ENCODE measurements at places on chromosomes 11 and 22. TPM values are rescaled to one million over a fixed set of nuclear protein-coding genes. Genes with fewer than 3 reads are reported as not detected.

DNA sequence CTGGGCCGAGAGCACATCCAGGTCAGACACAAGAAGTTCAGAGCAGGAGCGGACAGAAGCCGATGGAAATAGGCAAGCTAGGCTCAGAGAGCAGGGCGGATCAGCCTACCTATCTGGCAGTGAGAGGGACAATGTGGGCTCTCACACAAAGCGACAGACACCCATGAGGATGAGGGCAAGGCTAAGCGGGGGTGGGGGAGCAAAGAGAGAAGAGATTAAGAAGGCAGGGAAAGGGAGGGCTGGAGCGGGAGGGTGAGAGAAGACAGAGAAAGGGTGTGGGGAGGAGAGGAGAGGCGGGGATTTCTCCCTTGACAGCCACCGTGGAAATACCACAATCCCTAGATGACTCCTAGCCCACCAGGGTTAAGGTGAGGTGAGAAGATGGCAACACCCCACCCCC lies 57.9 kb downstream of the BUD13 start:
- H3K4me3 ChIP-seq, result no peak overlapping the region
- H3K36me3 ChIP-seq, result no peaks in the 10 kb centered on the region
- no peaks in the 10 kb centered on the region for H3K4me1 ChIP-seq
- H3K27ac ChIP-seq, result no peak overlapping the region

DNA sequence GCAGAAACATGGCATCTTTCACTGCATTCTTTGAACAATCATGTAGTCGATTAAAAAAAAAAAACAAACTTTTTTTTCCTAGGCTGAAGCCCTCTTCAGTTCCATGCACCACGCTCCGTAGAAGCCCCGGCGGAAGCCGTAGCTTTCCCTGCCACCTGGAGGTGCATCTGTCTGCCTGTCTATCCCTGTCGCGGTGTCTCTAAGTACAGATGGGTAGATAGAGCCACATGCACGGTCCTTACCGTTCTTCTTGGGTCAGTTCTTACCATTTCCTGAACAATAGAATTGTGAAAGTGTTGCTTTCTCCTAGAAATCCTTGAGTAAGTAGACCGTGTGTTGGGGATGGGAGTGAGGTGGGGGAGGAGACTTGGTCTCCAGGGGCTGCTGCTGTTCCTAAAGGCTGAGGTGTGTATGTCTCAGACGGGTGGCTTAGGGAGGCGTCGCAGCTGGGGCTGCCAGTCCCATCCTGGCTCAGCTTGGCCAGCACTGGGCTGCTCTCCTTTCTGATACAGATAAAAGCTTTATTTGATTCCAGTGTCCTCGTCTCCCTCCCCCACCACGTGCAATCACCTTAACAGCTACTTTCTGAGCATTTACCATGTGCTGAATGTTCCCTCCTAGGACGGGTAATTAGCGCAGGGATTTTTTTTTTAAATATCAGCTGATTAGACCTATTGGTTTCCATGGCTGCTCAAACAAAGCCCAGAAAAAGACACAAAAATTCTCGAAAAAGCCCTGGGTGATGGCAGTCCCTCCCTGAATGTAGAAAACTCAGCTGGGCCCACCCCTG lies 46.8 kb downstream of the MACROD1 start:
- H3K27ac ChIP-seq, result no peak overlapping the region
- peaks cover 4% of the 10 kb centered on the region for H3K4me1 ChIP-seq
- H3K27me3 ChIP-seq, result peaks cover 6% of the 10 kb centered on the region
- DNase-seq, result no peak
- H3K36me3 ChIP-seq, result no peaks in the 10 kb centered on the region
- H3K4me3 ChIP-seq, result no peak overlapping the region

DNA sequence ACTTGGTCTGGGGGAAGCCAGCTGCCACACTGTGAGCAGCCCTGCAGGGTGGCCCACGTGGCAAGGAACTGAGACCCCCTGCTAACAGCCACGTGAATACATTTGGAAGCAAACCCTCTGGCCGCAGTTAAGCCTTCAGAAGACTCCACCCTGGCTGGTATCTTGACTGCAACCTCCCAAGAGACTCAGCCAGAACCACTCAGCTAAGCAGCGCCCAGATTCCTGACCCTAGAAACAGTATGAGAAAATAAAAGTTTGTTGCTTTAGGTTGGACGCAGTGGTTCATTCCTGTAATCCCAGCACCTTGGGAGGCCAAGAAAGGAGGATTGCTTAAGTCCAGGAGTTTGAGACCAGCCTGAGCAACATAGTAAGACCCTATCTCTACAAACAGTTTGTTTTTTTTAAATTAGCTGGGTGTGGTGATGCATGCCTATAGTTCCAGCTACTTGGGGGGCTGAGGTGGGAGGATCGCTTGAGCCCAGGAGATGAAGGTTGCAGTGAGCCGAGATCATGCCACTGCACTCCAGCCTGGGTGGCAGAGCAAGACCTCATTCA lies 8.7 kb downstream of the ZMAT5 start:
- no peaks in the 10 kb centered on the region for H3K36me3 ChIP-seq
- no peak overlapping the region for H3K27ac ChIP-seq
- no peak overlapping the region for H3K4me3 ChIP-seq

GRCh38 chr11:122114976-122115375 lies 1.0 kb downstream of the BLID start:
- H3K36me3 ChIP-seq, result no peaks in the 10 kb centered on the region
- DNase-seq, result no peak
- H3K4me3 ChIP-seq, result no peak overlapping the region
- no peaks in the 10 kb centered on the region for H3K4me1 ChIP-seq
- no peak overlapping the region for H3K27ac ChIP-seq
- H3K27me3 ChIP-seq, result no peaks in the 10 kb centered on the region

GRCh38 chr11:20844216-20844615 lies 174.8 kb downstream of the NELL1 start:
- no peak overlapping the region for H3K27ac ChIP-seq
- DNase-seq, result no peak
- H3K36me3 ChIP-seq, result no peaks in the 10 kb centered on the region
- H3K4me1 ChIP-seq, result peaks cover 4% of the 10 kb centered on the region
- no peak overlapping the region for H3K4me3 ChIP-seq

DNA sequence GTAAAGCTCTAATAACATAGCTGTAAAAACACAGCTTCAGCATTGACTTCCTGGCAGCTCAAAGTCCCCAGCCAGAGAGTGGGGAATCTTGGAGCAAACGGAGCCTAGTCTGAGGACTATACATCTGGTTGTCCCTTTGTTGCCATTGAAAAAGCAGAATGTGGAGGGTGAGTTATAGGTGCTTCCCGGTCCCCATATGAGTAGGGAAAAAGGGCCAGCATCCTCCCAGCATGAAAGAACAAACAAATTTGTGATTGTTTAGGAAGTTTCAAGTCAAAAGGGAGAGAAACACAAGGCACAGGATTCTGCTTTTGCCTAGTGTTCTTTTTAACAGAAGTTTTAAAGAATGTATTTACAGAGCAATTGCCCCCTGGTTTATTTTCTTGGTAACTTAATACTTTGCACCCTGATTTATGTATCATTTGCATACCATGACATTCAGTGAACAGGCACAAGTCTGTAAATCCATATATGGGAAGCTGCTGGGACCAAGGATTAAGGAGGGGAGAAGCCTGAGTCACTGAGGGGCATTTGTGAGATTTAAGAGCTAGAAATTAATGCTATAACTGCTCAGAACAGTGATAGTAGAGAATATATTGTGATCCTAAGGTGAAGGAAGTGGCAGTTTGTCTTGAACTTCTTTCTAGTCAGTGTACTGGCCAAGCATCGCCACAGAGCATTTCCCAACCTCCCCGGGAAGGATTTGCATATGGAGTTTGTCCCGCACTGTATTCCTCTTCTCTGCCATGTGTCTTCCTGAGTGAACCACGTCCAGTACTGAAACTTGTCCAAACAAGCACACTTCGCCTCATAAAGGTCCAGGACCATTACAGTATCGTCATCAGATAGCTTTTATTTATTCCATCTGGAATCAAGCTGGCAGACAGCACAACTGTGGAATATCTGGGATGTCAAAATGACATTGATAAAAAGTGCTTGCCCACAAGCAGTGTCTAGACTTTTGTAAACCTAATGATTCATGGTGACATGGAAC lies 103.0 kb downstream of the DBX1 start:
- H3K36me3 ChIP-seq, result peaks cover 46% of the 10 kb centered on the region
- DNase-seq, result no peak
- H3K27ac ChIP-seq, result no peak overlapping the region
- H3K27me3 ChIP-seq, result no peaks in the 10 kb centered on the region
- H3K4me1 ChIP-seq, result no peaks in the 10 kb centered on the region
- no peak overlapping the region for H3K4me3 ChIP-seq

DNA sequence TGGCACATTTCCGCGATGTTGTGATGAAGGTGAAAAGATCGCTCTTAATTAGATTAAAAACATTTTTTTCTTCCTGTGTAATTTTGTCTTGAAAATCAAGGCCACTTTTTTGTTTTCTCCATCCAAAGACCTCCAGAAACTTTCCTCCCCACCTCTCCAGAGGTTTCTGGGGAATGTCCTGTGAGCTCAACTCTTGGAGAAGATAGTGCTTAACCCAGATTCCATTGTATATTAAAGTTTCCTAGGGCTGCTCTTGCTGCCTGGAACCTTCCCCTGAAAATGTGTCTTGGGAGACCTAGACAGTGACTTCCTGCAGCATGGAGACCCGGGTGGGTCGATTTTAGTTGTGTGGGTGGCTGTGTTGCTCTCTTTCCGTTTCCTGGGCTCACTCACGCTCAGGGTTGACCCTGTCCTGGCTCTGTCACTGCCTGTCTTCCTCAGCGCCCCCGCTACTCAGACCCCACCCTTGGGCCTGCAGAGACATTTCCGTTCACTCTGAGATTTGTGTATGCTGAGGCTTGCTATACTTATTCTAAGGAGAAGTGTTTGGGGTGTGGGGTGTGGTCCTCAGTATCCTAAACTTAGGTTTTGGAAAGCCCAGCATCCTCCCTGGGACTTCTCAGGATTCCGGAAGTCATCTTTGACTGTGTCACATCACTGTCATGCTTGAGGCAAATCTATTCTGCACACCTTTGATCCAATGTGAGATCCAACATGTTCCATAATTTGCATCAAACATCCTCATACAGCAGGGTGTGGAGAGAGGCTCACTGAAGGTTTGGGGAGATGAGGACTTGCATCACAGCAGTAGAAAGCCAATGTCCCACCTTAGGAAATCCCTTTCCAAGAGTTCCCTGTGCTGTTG lies 47.2 kb downstream of the KCNQ1OT1 start:
- H3K27ac ChIP-seq, result no peak overlapping the region
- no peak overlapping the region for H3K4me3 ChIP-seq
- H3K4me1 ChIP-seq, result no peaks in the 10 kb centered on the region
- H3K36me3 ChIP-seq, result peaks cover 58% of the 10 kb centered on the region
- peaks cover 10% of the 10 kb centered on the region for H3K27me3 ChIP-seq
- no peak for DNase-seq

DNA sequence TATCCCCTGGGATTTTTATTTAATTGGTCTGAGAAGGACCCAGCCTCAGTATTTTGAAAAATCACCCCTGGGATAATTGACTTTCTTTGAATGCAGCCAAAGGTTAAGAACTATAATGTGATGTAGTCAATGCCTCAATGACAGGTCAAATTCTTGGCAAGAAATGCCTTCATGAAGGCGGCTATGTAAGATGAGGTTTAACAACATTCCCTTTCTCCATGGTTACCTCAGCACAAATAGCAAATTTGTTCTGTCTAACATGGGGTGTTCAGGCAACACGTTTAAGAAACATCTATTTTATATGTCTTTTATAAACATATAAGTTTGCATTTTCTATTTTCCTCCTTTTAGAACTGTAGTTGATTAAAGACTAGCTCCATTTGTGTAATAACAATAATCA lies 5.3 kb downstream of the SLN start:
- no peaks in the 10 kb centered on the region for H3K36me3 ChIP-seq
- no peaks in the 10 kb centered on the region for H3K27me3 ChIP-seq
- DNase-seq, result no peak
- no peak overlapping the region for H3K4me3 ChIP-seq

GRCh38 chr11:85599083-85599482 lies 28.1 kb downstream of the DLG2 start:
- no peak overlapping the region for H3K4me3 ChIP-seq
- no peaks in the 10 kb centered on the region for H3K4me1 ChIP-seq

- 0 out of 2 replicates have a peak, but pooled peaks cover 3% of the 10 kb centered on the region for H3K36me3 ChIP-seq
- no peaks in the 10 kb centered on the region for H3K27me3 ChIP-seq
- H3K4me3 ChIP-seq, result no peak overlapping the region
Measured at GRCh38 chr11:126838779-126839178, 161.8 kb downstream of the KIRREL3 start.

- no peak overlapping the region for H3K27ac ChIP-seq
- peaks cover 1% of the 10 kb centered on the region for H3K36me3 ChIP-seq
- no peak for DNase-seq
- H3K27me3 ChIP-seq, result no peaks in the 10 kb centered on the region
Measured at GRCh38 chr22:43845981-43846380, 16.3 kb downstream of the SULT4A1 start.

DNA sequence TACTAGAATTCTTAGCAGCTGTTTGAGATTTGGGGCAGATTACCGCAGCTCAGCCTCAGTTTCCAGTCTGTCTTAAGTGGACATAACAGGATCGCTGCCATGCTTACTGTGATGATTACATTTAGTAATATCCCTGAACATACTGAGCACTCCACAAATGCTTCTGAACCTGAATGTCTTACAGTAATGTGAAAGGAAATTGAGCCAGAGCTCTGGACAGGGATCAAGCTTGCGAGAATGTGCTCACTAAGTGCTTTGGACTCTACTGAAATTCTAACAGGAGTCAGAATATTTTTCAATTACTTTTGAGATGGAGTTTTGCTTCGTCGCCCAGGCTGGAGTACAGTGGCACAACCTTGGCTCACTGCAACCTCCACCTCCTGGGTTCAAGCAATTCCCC lies 118.6 kb upstream of the RASSF10 start:
- H3K27me3 ChIP-seq, result no peaks in the 10 kb centered on the region
- 0 out of 2 replicates have a peak, but pooled peaks cover 5% of the 10 kb centered on the region for H3K4me1 ChIP-seq
- no peak overlapping the region for H3K27ac ChIP-seq

DNA sequence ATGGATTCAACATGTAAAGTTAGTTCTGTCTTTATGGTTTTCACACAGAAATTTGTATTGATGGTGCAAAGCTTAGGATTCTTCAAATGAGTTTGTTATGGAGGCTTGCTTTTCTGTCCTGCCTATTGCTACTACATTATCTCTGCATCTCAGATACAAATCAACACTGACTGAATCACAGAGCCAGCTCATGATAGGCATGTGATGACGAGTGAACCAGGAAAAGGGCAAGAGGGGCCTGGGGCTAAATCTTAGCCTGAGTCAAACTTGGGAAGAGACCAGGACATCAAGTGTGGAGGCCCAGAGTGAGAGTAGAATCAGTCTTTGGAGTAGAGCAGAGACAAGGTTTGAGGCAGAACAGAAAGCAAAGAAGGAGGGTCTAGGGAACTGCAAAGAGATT lies 107.1 kb upstream of the CD44 start:
- H3K27me3 ChIP-seq, result no peaks in the 10 kb centered on the region
- H3K4me1 ChIP-seq, result no peaks in the 10 kb centered on the region
- no peak for DNase-seq
- no peak overlapping the region for H3K27ac ChIP-seq
- H3K4me3 ChIP-seq, result no peak overlapping the region
- H3K36me3 ChIP-seq, result no peaks in the 10 kb centered on the region

GRCh38 chr11:47532597-47533213 lies 20.2 kb downstream of the CELF1 start:
- no peak overlapping the region for H3K27ac ChIP-seq
- no peak for DNase-seq
- no peak overlapping the region for H3K4me3 ChIP-seq
- peaks cover 1% of the 10 kb centered on the region for H3K36me3 ChIP-seq

Gene TIMP3
- 0.86 TPM for total RNA-seq

Gene CARD10
- 17.7 TPM for total RNA-seq

Gene ESAM
- total RNA-seq, result 0.92 TPM

Gene RAB36
- total RNA-seq, result 1.4 TPM

Gene METTL15
- total RNA-seq, result 9.9 TPM

Gene KCNJ5
- total RNA-seq, result 0.11 TPM

Gene DBX1
- 0.15 TPM for total RNA-seq

Data from H9 (cell line).